ENCODE measurements at places on chromosomes 3 and 15.

DNA sequence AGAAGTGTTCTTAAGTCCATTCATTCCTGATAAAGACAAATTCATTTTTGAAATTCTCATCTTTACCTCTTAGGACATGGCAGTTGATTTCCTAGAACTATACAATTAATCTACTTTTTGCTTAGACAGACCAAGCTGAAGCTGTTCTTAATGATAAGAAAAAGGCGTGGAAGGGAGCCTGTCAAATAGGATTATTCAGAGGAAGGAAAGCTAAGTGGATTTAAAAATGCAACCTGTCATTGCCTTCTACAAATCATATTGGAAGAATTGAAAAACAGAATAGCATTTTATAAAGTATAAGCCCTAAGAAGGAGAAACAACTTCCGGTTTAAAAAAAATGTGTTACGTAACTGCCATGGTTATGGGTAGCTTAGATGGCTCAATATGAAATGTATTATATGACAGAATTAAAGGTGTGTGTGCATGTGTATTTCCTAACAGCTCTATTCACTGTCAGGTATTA, 81.2 kb upstream of the RAP2B start:
- no peak for DNase-seq

DNA sequence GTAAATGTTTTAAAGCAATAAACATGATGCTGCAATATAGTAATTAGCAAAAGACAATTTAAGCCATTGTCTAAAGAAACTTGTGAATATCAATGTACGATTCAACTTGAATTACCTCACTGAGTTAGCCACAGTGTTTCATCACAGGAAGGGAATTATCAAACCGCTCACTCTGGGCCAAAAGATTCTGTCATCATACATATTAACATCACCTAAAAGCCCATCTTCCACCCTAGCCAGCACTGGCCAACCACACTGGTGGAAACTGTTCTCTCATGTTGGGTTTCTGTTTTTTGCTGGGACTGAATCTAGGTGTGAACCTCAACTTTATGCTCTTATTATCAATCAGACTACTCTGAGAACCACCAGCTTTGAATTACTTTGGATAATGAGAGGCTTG, 497.7 kb upstream of the THBS1 start:
- DNase-seq = no peak

- no peak for DNase-seq
Measured at GRCh38 chr3:77539677-77540076, 499.8 kb downstream of the ROBO2 start.

DNA sequence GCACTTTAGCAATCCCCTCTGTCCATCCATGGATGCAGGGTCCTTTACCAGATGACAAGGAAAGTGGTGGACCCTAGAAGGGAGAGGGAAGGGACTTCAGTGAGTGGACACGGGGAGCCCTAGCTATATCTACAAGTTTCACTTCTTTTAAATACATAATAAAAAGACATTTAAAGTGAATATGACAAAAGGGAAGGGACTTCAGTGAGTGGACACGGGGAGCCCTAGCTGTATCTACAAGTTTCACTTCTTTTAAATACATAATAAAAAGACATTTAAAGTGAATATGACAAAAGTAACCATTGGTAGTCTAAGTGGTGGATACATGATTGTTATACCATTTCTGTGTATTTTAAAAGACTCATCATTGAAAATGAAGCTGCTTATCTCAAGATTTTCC, 81.9 kb upstream of the HES1 start:
- DNase-seq = no peak

DNA sequence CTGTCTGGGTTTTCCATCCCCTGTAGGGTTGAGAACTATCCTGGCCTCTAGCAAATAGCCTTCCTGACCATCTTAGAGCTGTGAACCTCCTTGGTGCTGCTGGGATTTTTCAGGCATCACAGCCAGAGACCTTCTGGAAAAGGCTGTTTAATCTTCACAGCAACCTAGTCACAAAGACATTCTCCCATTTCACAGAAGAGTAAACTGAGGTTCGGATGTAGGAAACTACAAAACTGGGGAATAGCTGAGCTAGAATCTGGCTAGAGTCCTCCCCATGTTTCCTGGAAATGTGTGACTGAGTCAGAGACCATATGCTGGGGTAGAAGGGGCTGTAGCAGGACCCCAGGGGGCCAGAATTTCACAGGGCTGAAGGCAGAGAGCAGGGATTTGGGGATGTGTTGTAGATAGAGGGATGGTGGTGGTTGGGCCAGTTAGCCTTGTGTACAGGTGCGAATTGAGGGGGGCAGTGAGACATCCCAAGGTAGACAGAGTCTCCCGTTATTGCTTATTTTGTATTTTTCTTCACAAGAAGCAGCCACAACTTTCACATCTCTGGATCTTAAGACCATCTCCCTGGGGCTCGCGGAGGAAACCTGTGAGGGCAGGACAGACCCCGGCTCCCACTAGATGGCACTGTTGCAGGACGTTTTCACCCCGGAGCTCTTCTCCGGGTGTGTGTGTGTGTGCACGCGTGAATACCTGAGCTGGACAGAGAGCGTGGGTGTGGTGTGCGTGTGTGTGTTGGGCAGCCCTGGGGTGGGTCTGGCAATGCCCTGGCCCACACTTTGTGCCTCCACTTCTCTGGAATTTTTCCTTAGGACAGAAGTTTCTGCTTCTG, 66.9 kb upstream of the PRR23C start:
- peak; percentile 51 for DNase-seq

DNA sequence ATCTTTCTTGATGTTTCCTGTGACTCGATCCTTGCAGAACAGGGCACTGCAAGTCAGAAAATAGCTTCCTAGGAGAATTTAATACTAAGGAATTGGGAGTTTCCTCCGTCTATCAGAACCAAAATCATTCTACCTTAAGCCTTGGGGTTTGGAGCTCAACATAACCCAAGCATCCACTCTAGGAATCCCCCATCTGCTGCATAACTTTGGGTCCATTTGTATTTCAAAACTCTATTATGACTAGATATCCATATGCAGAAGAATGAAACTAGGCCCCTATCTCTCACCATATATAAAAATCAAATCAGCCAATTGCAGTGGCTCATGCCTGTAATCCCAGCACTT, 61.7 kb upstream of the AKAP13 start:
- DNase-seq = no peak

GRCh38 chr15:79396850-79397249, 35.3 kb upstream of the MINAR1 start:
- no peak for DNase-seq

GRCh38 chr3:21621181-21621651, 129.8 kb downstream of the ZNF385D start:
- DNase-seq = no peak

DNA sequence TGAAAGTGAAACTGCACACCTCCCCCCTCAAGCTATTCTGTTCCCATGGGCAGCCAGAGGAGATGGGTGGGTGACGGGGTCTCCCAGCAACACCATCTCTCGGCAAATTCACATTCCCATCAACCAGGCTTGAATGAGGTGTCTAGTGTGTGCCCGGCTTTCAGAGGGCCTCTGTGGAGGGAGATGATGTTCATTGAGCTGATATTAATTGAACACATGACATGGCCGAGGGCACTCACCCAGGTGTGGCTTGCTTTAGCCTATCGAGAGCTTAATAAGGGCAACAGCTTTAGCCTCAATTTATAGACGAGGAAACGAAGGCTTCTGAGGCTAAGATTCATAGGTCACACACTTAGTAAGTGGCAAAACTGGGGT, 288.0 kb downstream of the UACA start:
- no peak for DNase-seq

DNA sequence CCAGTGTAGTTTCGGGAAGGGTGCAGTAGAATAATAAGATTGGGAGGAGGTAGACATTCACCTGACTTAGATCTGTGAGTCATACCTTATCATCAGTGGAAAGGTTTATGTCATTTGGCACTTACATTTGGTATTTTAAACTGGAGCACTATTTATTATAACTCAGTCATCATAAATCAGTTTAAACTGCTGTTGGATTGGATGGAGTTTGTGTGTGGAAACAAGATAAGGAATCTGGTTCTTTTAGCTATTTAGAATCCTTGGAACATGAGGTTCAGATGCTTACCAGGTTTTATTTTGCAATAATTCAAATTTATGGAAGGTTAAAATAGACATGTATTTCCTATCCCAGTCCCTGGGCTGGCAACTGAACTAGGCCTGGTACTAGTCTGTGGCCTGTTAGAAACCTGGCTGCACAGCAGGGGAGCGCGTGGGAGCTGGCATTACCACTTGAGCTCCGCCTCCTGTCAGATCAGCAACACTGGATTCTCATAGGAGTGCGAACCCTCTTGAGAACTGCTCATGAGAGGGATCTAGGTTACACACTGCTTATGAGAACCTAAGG, 34.5 kb downstream of the ZFAND6 start:
- no peak for DNase-seq

DNA sequence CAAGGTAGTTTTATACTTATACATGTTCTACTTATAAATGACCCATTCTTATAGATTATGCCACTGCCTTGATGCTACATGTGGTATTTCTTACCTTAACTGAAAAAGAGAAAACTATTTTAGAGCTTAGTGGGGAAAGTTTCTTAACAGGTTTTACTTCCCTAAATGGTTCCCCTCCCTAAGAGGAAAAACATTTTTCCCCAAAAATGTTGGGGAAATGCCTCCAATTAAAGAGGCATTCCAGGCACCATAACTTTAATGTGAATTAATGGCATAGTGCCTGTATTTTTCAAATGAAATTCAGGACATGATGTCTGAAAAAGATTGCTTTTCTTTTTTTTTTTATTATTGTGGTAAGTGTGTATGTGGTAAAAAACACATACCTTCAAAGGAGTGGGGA, 22.6 kb downstream of the GOLM2 start:
- no peak for DNase-seq

DNA sequence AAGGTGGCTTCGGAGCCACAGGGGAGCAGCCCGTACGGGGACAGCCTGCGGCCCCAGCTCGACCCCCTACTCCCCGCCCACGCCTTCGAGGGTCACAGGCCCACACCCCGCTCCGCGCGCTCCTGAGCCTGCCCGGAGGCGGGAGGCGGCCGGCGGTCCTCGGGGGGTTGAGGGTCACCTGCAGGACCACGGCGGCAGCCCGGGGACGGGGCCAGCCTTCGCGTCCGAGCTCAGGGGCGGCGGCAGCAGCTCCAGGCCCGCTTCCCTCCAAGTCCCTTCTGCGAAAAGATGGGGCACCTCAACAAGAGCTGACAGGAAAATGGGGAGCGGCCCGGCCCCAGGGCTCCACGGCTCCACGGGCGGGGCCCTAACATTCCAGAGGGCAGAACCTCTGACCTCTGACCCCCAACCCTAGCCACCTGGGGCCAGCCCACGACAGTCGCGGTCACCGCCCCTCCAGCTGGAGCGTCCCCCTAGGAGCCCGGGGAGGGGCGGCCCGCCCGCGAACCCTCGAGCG, 428 bp downstream of the LYSMD4 start:
- no peak for DNase-seq

DNA sequence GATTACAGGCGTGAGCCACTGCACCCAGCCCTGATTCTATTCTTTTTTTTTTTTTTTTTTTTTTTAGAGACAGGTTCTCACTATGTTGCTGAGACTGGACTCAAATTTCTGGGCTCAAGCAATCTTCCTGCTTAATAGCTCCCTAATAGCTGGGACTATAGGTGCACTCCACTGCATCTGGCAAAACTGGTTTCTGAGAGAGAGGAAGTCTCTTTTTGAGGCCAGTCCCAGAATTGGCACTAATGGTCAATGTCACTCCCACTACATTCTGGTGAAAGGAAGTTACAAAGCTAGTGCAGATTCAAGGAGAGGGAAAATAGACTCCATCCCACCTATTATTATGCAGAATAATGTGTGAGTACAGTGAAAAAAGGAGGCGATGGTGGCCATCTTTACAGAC, 5.8 kb upstream of the TGFBR2 start:
- no peak for DNase-seq

GRCh38 chr3:171116824-171117395, 90.4 kb upstream of the SLC2A2 start:
- no peak for DNase-seq

DNA sequence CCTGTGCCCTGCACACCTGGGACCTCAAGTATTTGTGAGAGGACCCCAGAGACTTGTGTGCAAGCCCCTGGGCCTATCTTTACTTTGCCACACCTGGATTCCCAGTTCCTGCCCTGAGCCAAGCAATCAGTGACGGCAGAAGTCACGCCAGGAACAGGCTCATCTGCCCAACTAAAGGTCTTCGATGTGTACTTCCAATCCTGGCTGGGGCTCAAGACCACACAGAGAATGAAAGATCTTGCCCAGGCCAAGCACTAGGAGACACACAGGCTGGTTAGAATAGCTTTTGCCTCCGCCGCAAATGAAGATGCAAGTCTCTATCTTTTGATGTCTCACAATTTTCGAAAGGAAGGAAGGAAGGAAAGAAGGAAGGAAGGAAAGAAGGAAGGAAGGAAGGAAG, 228.8 kb downstream of the OCA2 start:
- DNase-seq = no peak

- DNase-seq = no peak
Measured at GRCh38 chr3:150371741-150372254, 36.3 kb upstream of the TSC22D2 start.

DNA sequence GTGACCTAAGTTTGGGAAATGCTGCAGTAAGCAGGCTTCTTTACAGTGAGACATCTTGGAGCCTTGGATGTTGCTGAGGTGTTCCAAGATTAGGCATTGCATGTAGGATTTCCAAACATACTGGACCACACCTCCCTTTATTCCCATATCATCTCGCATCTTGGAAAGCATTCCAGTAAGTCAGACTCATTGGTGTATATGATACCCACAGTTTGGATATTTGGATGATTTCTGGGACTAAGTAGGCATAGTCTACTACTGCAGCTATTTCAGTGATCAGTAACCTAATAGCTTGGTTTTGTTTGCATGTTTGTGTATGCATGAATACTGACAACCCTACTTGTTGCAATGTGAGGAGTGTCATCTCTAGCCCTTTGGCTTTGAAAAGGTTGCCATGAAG, 97.3 kb downstream of the SEMA6D start:
- no peak for DNase-seq

- DNase-seq = no peak
Measured at GRCh38 chr3:119748991-119749390, 32.9 kb upstream of the NR1I2 start.

DNA sequence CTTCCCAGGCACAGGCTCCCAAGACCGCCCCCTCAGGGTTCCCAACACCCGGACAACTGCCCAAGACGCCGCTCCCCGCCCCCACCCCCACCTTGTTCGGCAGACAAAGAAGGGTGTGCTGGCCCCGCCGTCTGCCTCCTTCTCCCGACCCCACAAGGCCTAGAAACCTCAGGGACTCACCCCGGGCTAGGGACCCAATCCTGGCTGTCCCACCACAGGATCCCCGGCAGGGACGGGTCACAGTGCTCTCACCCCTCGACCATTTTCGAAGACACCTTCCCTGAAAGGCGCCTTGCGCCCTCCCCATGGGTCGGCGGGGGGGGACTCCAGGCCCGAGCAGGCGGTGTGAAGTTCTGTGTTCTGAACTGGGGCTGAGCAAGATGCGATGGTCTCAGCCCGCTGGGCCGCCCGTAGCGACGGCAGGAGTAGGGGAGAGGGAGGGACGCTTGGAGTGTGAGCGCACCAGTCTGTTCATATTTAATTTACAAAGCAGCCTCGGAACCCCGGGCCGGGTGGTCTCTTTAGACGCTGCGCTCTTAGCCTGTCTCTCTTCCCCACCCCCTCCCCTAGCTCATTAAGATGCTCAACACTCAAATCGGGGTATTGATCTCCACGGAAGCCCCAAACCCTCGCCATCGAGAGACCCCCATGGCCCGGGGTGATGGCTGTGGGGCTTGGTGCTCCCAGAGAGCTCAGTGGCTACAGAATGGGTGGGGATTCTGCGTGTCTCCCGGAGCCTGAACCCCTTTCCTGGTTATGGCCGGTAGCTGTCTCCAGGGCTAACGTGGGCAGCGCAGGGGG, 1.4 kb upstream of the ISLR2 start:
- DNase-seq = no peak
